Glomerular endothelial cell (primary cell): ENCODE measurements at places on chromosomes 2 and 18.

GRCh38 chr2:55224761-55225261 is 7.3 kb downstream of the CLHC1 start:
- DNase-seq = no peak

- DNase-seq = no peak
These were observed 129.0 kb downstream of the ICOS start for GRCh38 chr2:204065566-204065965.

DNA sequence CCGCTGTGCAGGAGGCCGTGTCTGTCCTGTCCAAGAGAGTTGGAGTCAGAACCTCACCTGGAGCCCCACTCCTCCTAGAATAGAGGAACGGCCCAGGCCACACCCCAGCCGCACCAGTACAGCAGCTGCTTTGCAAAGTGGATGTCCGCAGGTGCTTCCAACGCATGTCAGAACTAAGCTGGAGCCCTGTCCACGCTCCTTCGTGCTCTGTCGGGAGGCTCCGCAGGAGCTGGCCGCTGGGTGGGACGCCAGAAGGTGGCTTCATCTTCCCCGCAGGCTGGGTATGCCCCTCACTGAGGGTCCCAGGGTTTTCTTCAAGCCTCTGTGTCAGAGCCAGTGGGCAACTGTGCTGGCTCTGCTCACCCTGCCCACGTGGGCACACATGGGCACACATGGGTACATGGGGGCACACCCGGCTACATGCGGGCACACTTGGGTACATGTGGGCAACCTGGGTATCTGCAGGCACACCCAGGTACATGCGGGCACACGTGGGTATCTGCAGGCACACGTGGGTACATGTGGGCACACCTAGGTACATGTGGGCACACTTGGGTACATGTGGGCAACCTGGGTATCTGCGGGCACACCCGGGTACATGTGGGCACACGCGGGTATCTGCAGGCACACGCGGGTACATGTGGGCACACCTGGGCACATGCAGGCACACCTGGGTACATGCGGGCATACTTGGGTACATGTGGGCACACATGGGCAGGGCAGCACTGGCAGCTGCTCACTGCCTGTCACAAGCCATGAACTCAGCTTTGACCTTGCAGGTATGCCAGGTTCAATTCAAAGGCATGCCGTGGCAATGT is 67.1 kb upstream of the CTDP1 start:
- DNase-seq = no peak

GRCh38 chr2:205078762-205079161 is 533.5 kb downstream of the PARD3B start:
- DNase-seq = no peak

- no peak for DNase-seq
These were observed 143.7 kb downstream of the ATL2 start for GRCh38 chr2:38233231-38233983.

- no peak for DNase-seq
These were observed 1322.1 kb upstream of the ZEB2 start for GRCh38 chr2:145841973-145842372.

DNA sequence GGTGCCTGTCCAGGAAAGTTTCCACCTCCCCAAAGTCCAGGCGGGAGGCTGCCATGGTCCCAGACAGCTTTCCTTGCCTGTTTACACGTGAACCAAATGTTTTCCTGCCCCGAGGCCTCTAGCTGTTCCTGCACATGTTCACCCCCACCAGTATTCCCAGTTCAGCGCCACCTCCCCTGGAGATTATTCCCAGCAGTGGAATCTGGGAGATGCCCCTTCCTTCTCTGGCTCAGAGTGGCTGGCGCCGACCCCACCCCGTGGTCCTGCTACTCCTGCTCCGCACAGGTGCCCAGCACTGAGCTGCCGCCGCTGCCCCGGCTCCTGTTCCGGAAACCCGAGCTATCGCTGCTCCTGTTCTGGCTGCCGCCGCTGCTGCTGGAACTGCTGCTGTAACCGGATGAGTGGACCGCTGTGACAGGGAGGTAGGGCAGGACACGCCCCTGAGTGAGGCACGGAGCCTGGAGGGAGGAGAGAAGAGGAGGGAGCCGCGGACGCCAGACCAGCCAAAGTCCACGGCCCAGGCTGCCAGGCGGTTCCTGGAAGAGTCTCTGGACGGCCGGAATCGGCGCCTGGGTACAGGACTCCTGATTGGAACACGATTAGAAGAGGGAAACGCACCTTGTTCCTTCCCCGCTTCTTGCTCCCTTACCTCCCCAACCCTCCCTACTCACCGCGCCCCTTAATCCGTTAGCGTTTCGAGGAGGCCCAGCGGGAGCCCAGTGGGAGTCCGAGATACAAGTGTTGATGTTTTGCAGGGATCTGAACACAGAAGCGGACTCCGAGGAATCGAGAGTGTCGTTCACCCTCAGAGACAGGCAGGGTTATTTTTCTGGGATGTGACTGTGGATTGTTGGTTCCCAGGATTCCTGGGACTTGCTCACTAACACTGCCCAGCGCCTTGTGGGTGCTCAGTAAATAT is at the start of gene PDE11A:
TSS of gene PDE11A (minus strand) at position 395 of the 919 bp plus-strand sequence. CDS start at position 55, 340 bp downstream.
- DNase-seq = no peak

GRCh38 chr2:216232721-216233120 is 123.6 kb downstream of the XRCC5 start:
- DNase-seq = no peak

DNA sequence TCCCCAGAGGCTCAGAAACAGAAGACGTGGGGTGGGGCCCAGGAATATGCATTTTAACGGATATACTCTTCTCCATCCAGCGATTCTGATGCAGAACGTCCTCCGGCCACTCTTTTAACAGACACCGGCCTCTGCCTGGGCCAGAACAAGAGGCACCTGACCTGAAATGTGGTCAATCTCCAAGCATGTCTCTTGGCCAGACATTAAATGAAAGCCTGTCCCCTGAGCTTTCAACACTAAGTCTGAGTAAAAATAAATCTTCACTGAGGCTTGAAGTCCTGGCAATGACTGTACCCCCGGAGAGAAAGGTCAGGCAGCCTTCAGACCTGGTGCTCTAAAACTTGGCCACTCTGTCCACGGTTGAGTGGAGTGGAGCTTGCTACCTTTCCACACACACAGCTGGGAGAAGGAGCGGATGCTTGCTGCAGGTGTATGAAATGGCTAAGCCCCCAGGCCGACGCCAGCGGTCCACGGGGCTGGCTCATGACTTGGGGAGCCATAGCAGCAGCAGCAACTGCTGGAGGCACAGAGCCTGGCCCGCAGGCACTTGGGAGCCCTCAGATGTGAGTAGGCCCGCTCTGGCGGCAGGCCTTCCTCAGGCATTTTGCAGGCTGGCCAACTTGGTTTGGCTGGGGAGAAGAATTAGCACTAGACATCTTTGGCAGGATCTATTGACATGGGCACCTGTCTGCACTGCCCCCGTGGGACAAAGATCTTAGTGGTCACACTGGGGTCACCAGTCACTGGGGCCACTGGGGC is 79.7 kb downstream of the TMEM17 start:
- no peak for DNase-seq

GRCh38 chr2:65277791-65278483 is 50.3 kb downstream of the ACTR2 start:
- DNase-seq = no peak

DNA sequence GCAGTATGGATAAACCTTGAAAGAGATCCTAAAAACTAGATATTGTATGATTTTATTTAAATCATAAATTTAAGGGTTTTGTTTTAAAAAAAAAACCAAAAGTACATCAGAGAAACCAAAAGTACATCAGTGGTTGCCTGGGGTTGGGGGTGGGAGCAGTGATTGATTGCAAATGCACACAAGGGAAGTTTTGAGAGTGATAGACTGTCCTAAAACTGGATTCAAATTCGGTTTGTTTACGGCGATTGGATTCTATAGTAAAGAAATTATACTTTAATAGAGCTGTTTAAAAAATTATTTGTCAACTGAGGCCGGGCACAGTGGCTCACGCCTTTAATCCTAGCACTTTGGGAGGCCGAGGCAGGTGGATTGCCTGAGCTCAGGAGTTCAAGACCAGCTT is 179.8 kb downstream of the METTL4 start:
- no peak for DNase-seq

DNA sequence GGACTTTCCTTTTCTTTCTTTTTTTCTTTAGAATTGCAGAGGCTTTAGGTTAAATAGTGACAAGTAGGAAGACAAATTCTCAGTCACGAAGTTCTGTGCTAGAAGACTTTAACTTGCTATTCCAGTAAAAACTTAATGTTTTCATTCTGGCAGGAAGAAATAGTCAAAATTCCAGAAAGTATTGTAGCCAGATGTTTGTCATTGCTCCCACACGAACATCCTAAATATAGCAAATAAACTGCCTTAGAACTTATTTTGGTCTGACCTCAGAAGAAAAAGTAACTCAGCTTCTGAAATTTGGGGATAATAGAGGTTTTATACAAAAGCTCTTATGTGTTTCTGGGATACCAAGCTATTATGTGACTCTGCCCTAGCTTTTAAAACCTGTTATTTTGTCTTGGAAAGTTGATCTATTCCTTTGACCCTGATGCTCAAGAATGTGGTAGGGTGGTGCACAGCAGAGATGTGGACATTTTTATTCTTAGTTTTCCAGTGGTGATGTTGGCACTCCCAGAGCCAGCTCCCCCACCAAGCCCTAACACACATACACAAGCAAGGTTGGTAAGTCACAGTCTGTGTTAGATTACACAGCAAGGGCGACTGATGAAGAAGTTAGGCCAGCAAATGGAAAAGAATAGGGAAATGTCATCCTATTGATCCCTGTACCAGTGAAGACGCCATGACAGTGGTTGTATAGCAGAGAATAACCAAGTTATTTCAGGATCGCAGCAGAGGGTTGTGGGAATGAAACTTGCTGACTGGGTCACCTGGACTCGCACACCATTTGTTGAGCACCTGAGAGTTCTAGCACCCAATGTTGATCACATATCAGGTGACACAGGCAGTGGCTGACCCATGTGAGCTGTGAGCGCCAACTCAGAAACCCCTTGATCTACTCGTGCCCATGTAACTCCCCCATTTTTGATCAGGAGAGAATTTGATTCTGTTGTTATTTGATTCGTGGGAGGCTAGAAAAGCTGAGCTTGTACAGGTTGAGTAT is 23.7 kb downstream of the FARP2 start:
- DNase-seq = no peak

- DNase-seq = no peak
These were observed 316.6 kb upstream of the NCKAP5 start for GRCh38 chr2:133884739-133885381.

DNA sequence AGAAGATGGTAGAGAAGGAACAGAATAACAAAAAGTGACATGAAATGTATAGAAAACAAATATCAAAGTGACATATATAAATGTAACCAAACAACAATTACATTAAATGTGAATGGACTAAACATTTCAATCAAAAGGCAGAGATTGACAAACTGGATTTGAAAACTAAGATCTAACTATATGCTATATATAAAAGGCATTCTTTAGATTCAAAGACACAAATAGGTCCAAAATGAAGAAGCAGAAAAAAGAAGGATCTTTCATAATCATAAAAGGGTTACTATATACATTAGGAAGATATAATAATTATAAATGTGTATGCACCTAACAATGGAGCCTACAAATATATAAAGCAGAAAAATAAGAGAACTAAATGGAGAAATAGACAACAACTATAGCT is 183.7 kb downstream of the METTL4 start:
- DNase-seq = no peak

- DNase-seq = no peak
These were observed 35.4 kb downstream of the ZNF804A start for GRCh38 chr2:184633726-184634125.

DNA sequence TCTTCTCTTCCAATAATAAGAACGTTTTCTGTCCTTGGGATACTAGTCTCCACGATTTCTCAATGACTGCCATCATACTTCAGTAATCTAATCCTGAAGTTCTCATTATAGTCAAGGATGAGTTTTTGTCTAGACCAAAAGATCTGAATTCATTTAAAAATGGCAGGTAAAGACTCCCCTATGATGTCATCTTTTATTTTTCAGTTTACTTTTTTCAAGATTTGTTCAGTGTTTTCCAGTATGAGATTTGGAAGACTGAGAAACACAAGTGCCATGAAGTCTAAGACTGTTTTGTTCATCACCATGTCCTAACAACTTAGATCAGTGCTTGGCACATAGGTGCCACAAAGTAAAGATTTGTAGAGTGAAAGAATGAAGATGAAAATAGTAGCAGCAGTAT is 35.8 kb upstream of the PPP4R3B start:
- DNase-seq = no peak

DNA sequence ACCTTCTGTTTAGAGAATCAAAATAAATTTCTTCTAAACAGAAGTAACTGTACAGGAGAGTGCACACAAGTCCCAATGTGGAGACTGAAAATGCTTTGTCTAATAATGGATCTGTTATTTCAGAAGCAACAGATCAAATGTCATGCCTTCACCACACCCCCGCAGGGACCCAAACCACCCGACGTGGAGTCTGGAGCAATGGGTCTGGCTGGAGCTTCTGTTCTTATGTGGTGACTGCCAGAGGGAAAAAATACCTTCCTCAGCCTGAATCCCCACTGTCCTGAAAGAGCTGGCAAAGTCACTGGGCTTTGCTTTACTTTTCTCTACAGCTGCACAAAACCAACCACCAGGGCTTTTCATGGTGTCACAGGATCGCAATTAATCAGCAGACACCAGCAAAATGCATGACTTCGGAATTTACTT is 119.0 kb upstream of the ZFP36L2 start:
- DNase-seq = no peak

DNA sequence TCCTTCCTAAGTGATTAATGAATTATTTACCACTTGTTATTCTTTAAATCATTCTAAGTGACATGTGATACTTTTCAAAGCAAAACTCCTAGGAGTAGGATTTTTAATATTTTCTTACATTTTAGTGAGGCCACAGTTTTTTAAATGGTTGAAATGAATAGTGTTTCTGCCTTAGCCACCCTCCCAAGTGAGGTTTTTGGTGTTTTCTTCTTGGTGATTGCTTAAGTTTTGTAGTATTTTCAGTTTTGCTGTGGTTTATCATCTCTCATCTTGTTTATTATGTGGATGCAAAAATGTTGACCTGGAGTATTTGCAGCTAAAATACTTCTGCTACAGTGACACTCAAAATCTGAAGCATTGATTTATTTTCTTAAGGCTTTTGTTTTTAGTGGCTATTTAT is 9.8 kb downstream of the AFTPH start:
- no peak for DNase-seq

DNA sequence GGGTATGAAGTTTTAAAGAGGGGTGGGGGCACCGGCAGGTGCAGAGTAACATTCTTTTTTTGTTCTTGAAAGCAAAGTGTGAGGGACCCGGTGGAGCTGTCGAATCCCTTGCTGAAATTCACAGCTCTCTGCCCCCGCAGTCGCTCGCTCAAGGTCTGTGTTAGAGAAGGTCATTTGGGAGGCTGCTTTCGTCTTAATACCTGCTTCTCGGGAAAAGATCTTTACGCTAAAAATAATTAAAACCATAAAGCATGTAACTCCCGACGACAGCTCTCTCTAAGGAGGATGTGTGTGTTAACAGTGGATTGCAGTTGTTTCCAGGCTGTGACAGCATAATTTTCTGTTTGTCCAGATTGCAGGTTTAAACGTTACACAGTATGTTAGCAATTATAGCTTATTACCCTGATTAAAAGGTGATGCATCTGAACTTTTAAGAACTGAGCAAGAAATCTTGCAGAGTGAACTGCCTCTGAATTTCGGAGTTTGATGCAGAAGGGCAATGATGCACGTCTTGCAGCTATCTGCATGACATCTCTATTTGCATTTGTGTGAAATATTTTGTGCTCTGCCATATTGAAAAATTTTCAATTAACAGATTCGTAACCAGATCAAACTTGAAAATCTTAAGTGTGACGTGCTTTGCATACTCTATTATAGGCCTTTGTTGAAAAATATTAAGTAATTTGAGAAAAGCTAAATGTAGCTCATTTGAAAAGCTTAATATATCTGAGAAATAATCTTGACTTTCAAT is 954 bp downstream of the RAPGEF4 start:
- no peak for DNase-seq
